Retina (tissue), 1 donor: ENCODE measurements at places on chromosomes 16 and 17.

DNA sequence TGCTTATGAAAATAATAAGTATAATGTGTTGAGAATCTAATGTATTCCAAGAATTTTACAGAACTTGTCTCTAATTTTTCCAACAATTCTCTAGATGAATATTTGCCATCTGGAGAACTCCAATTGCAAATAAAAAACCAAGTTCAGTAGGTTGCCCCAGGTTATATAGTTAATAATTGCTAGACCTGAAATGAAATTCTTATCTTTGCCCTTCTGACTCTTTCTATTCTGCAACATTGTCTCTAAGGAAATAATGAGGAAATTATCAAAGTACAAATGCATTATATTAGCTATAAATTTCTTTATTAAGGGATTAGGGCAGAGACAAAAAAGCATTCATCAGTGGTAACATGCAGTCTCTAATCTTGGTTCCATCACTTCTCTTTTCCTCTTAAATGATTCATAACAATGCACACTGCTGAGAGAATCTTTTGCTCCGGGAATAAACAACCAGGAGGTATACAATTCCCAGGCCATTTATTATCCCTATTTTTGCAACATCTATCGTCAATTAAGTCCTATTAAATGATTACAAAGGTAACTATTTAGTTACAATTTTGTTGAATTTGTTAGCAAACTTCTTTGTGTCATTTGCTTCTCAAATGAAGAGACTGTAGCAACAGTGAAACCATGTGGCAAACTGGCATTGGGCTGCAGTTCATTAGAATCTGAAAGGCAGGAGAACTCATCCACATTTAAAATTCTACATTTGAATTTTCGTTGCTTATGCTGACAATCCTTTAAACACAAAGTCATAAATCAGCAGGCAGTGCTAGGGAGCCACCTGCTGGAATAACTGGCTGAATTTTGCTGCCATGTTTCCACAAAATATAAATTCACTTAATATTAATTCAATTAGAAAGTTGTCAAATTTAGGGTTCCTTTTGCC lies 349.6 kb downstream of the KIF2B start:
- peak; percentile 54 for DNase-seq

- DNase-seq = no peak
Measured at GRCh38 chr17:43695970-43696865, 34.5 kb upstream of the MEOX1 start.

DNA sequence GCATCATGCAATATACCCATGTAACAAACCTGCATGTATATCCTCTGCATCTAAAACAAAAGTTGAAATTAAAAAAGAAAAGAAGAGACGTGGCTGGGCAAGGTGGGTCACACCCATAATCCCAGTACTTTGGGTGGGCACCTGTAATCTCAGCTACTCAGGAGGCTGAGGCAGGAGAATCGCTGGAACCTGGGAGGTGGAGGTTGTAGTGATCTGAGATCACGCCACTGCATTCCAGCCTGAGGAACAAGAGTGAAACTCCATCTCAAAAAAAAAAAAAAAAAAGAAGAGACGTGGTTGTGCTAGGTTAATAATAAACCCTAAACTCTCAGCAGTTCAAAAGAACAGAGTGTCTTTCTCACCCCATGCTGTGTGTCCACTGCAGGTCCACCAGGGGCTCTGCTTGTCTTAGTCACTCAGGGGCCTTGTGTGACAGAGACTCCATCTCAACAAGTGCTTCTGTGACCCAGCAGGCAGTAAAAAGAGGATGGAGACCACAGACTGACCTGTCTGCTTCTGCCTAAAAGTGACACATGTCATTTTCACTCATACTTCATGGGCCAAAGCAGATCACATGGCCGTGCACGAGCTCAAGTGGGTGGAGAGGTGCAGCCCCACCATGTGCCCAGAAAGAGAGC lies 22.3 kb upstream of the N4BP1 start:
- DNase-seq = no peak

- DNase-seq = peak; percentile 33
Measured at GRCh38 chr16:70421014-70421413, 17.9 kb downstream of the ST3GAL2 start.

- DNase-seq = no peak
Measured at GRCh38 chr17:8871081-8871581, 3.7 kb upstream of the PIK3R6 start.

GRCh38 chr17:78151514-78152008 lies 5.4 kb downstream of the C17orf99 start:
- no peak for DNase-seq

GRCh38 chr17:31548709-31549108 lies 157.2 kb downstream of the RAB11FIP4 start:
- no peak for DNase-seq

DNA sequence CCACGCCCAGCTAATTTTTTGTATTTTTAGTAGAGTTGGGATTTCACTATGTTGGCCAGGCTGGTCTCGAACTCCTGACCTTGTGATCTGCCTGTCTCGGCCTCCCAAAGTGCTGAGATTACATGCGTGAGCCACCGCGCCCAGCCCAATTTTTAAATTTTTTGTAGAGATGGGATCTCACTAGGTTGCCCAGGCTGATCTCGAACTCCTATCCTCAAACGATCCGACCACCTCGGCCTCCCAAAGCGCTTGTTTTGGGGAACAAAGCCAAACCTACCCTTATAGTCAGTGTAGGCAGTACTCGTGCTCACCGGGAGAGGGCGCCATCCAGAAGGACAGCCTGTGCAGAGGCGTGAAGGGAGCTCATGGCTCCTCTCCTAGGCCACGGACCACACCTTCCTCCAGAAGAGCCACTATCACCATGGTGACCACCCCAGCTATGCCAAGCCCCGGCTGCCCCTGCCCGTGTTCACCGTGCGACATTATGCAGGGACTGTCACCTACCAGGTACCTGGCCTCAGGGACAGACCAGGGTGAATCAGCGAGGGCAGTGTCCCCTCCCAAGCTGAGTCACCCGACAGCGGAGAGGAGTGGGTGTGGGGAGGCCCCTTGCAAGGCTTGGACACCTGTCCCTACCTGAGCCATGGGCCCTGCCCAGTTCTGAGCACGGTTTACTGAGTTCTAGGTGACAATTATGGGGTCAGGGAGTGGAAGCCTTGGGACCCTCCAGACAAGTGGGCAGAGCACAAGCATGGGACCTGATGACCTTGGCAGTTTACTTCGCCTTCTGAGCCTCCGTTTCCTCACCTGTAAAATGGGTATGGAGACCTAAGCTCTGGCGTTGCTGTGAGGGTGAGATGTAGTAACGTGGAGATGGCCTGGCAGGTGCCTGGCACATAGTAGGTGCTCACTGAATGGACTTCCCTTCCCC lies 13.7 kb downstream of the MYO15B start:
- DNase-seq = peak; percentile 56

GRCh38 chr16:14071576-14072271 lies 605 bp downstream of the MRTFB start:
- peak; percentile 69 for DNase-seq

- no peak for DNase-seq
Measured at GRCh38 chr17:44091200-44091997, 20.9 kb downstream of the G6PC3 start.

GRCh38 chr17:34437188-34437587 lies 74.2 kb upstream of the CCL1 start:
- no peak for DNase-seq

DNA sequence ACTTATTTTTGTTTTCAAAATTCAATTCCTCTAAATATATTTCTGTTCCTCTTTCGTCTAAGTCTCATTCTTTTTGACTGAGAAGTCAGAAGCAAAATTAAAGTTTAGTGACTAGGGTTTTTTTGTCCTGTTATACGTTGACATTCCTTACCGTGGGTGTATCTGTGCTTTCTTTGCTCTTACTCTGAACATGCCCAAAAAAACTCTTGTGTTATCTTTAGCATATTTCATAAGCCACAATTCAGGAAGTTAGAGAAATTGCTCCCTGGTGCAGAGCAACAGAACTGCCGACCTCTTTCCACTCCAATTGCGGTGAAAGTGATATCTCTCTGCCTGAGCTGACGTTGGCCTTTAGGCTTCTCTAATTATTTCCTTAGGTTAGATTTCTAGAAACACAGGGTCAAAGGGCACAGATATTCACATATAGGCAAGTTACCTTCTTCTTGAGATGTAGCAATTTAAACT lies 65.7 kb downstream of the CENPV start:
- DNase-seq = no peak

- no peak for DNase-seq
Measured at GRCh38 chr16:49964973-49965372, 60.1 kb upstream of the CNEP1R1 start.

- no peak for DNase-seq
Measured at GRCh38 chr16:898761-899682, 71.8 kb downstream of the LMF1 start.

DNA sequence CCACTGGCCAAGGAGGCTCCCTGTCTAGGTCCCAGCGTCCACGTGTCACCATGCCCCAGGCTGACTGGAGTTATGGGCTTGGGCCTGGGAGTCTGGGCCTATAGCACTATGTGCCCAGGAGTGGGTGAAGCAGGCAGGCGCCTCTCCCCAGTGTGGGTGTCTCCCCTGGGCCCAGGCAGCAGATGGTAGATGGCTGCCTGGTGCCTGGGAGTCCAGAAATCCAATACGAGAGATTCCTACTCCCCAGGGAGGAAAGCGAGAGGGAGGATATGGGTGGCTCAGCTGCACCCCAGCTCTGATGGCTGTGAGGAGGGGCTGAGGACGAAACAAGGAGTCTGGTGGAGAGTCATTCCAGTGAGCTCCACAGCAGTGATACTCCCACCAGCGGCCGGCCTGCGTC lies 5.0 kb downstream of the KCNH6 start:
- no peak for DNase-seq

DNA sequence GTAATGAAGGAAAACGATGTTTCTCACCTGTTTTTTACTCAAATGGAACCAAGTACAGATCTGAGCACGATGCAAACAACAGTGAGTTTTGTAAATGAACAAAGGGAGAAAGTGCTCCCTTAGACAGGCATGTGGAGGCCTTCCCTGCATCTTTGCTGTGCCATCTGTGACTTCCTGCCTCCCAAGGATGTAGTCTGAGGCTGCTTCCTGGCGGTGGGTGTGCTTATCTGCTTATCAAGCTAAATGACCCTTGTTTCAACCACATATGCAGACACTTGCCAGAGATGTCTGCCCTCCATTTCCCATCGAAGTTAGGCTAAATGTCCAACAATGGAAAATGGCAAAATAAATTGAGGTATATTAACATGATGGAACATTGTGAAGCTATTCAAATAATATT lies 34.6 kb downstream of the RGS9 start:
- no peak for DNase-seq

GRCh38 chr16:81585785-81586184 lies 141.2 kb downstream of the CMIP start:
- DNase-seq = no peak

GRCh38 chr17:66799849-66800537 lies 34.9 kb upstream of the CACNG5 start:
- no peak for DNase-seq

GRCh38 chr17:49886036-49886435 lies 38.2 kb upstream of the TAC4 start:
- no peak for DNase-seq

DNA sequence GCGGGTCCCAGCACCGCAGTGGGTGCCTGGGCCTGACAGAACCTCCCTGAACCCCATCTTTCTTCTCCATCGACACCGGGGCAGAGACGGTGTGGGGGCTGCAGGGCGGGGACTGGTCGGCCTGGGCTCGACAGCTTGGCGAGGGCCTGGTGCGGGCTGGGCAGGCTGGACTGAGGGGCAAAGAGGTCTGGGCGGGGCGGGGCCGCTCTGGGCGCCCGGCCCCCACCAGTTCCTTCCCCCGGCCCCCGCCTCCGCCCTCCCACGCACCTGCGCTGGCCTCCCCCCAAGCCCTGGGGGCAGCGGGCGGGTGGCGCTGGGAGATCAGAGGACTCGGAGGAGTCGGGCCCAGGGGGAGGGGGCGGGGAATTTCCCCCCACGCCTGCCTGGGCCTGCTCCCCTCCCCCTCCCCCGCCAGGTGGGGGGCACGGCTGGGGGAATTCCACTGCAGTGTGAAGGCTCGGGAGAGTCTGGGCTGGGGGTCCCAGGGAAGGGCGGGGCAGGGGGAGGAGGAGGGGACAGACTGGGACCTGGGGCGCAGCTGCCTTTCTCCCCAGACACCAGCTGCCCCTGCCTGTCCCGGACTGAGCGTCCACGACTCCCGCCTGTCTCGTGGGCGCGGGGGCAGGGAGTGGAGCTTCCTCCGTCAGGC lies 877 bp upstream of the KREMEN2 start:
- DNase-seq = no peak

GRCh38 chr16:71885261-71885650 lies 1.3 kb upstream of the ZNF821 start:
- DNase-seq = peak; percentile 11

GRCh38 chr17:50866950-50867362 lies 802 bp upstream of the TOB1 start:
- DNase-seq = no peak

DNA sequence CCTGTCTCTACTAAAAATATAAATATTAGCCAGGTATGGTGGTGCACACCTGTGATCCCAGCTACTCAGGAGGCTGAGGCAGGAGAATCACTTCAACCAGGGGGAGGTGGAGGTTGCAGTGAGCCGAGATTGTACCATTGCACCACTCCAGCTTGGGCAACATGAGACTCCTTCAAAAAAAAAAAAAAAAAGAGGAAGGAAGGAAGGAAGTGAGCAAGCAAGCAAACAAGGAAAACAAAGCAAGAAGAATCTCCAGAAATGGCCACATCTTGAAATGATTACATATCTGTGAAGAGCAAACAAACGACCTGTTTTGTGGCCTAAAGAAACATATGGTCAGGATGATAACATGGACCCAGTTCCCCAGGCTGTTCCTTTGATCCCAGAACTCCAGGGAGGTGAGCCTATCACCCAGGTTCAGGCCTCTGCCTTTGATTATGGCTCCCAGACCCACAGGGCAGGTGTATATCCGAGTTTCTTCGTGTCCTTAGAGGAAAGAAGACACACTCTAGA lies 8.9 kb downstream of the ACOX1 start:
- no peak for DNase-seq
